Heart right ventricle (tissue), 16 donors: ENCODE measurements at places on chromosomes 7 and 10. TPM values are rescaled to one million over a fixed set of nuclear protein-coding genes. Genes with fewer than 3 reads are reported as not detected.

NKX2-3 gene
- total RNA-seq: not detected

DNA sequence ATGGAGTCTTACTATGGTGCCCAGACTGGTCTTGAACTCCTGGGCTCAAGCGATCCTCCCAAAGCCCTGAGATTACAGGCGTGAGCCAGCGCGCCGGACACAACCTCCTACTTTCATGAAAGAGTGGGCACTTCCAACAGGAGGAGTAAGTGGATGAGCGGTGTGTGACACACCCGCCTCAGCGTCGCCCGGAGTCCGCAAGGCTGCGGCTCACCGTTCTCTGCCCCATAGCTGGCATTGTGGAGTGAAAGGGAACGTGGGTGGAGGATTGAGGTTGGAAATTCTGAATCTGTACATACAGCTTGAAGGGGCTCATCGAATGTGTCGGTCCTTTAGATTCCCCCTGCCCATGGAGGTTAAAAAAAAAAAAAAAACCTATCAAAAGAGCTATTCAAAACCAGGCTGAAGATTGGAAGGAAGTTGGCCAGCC is 524 bp upstream of the PRXL2A start:
- H3K4me1 ChIP-seq: peaks cover 65% of the 10 kb centered on the region
- peak overlapping the region; percentile 90 for H3K27ac ChIP-seq
- no peak for DNase-seq
- H3K27me3 ChIP-seq: no peaks in the 10 kb centered on the region
- H3K4me3 ChIP-seq: peak overlapping the region; percentile 91

THSD7A gene
- 3.1 TPM for total RNA-seq

URGCP gene
- total RNA-seq: 34.6 TPM

DNA sequence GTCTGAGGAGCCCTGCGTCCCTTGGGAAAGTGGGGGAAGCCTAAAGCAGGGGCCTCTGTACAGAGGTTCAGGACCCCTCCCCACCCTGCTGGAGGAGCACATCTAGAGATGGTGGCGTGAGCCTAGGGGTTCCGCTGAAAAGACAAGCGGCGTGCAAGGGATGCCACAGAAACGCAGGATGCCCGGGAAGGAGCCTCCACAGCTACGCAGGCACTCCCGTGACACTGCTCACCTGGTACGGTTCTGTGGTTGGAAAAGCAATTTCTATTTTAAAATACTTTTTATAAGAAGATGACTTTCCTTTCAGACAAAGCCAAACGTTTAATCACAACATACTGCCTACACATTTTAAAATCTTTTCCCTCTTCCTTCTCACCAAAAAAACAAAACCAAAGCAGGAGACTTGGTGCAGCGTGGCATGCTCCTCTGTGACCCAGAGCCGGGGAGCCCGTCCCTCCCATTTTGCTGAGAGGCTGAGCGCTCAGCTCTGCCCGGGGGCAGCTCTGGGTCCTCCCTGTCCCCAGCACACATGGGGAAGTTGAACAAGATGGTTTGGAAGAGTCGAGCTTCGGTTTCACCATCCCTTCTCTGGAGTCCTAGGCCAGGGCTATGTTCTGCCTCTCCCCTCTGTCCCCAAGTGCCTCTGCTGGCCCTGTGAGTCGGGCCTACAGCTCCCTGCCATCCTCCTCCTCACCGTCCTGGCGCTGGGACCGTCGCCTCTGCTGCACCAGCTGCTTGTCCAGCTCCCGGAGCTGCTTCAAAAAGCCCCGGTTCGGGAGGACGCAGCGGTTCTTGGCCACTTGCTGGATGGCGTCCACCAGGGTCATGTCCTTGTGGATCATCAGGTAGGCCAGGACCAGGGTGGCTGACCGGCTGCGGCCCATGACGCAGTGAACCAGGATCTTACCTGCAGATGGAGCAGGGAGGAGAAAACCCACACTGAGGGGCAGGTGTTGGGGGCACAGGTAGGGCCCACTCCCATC is 74.0 kb upstream of the SAMD8 start:
- no peak overlapping the region for H3K27ac ChIP-seq
- H3K4me3 ChIP-seq: no peak overlapping the region
- H3K36me3 ChIP-seq: no peaks in the 10 kb centered on the region

- DNase-seq: no peak
- H3K27ac ChIP-seq: no peak overlapping the region
- H3K4me3 ChIP-seq: no peak overlapping the region
- no peaks in the 10 kb centered on the region for H3K36me3 ChIP-seq
- no peaks in the 10 kb centered on the region for H3K27me3 ChIP-seq
These were observed 233.2 kb downstream of the SORCS1 start for GRCh38 chr10:106931159-106931852.

- no peak overlapping the region for H3K27ac ChIP-seq
- H3K4me1 ChIP-seq: no peaks in the 10 kb centered on the region
- no peaks in the 10 kb centered on the region for H3K27me3 ChIP-seq
- no peaks in the 10 kb centered on the region for H3K36me3 ChIP-seq
These were observed 165.1 kb downstream of the HGF start for GRCh38 chr7:81604808-81605174.

- H3K27me3 ChIP-seq: no peaks in the 10 kb centered on the region
- peaks cover 8% of the 10 kb centered on the region for H3K4me1 ChIP-seq
- H3K36me3 ChIP-seq: no peaks in the 10 kb centered on the region
These were observed 109.4 kb downstream of the PRKAG2 start for GRCh38 chr7:151767557-151767956.

HSPA12A gene
- 18.1 TPM for total RNA-seq

PNLIPRP2 gene
- total RNA-seq: not detected

DNA sequence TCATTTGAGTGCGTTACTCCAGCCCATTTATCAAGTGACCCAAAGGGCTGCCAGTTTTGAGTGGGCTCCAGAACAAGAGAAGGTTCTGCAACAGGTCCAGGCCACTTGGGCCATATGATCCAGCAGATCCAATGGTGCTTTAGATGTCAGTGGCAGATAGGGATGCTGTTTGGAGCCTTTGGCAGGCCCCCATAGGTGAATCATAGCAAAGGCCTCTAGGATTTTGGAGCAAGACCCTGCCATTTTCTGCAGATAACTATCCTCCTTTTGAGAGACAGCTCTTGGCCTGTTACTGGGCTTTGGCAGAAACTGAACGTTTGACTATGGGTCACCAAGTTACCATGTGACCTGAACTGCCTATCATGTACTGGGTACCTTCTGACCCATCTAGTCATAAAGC is 358.8 kb upstream of the SEMA3C start:
- DNase-seq: no peak
- no peak overlapping the region for H3K4me3 ChIP-seq
- H3K27ac ChIP-seq: no peak overlapping the region
- H3K27me3 ChIP-seq: no peaks in the 10 kb centered on the region
- no peaks in the 10 kb centered on the region for H3K36me3 ChIP-seq
